Islet precursor cell (in vitro differentiated cells): ENCODE measurements at places on chromosomes 4 and X.

GRCh38 chr4:129043523-129043922, 49.8 kb downstream of the SCLT1 start:
- no peak for DNase-seq

- peak; percentile 58 for DNase-seq
Observed at GRCh38 chrX:44343412-44344141, at the start of gene EFHC2. EFHC2 (minus strand) TSS chrX:44343672; CDS start chrX:44343588, 84 bp downstream.

DNA sequence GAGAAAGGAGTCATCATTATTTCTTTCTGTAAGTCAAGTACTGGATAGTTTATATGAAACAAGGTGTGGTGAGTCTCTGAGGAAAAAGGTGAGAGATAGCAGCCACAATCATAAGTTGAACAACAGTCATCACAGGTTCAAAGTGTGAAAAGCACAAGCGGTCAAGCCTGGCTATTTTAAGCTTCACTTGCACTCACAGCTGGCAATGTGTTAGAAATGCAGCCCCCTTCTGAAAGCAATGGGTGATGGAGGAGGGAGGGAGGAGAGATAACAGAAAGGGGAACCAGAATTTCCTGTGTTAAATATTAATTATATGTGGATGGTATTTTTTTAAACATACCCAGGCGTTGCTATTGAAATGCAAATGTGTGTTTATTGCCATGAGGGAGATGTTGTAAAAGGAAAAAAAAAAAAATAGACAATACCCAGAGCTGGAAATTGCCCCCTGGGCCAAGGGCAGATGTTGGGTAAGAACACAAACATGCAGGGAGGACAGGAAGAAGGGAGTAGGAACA, 26.9 kb upstream of the BMP3 start:
- DNase-seq: no peak

- DNase-seq: no peak
Observed at GRCh38 chrX:69231903-69232302, 66.7 kb upstream of the PJA1 start.

GRCh38 chr4:174707051-174707676, 121.9 kb downstream of the GLRA3 start:
- DNase-seq: no peak

- DNase-seq: no peak
Observed at GRCh38 chrX:55030271-55031205, at the start of gene ALAS2. ALAS2 (minus strand) TSS chrX:55030977; CDS start chrX:55026000, 4,977 bp downstream.
